ENCODE measurements at places on chromosomes 4 and X. TPM values are rescaled to one million over a fixed set of nuclear protein-coding genes. Genes with fewer than 3 reads are reported as not detected.

Gene BEND2
- not detected for total RNA-seq

Gene PRPS2
- 32.2 TPM for total RNA-seq

DNA sequence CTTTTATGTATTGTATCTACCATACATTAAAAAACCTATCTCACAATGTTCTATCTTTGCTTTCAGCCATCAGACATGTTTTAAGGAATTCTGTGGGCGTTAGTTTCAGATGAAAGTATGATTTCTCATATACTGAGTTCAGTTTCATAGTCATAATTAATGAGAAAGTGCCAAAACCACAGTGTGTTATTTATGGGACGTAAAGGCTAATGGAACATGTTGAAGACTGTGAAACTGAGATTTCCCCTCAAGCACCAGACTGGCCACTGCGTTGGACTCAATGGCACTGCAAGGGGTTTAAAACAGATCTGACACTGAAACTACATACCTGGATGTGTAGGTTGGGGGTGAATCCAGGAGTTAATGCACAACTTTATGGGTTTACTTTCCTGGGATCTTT, 32.0 kb downstream of the F8 start:
- no peaks in the 10 kb centered on the region for H3K27me3 ChIP-seq
- DNase-seq = no peak
- H3K4me1 ChIP-seq = no peaks in the 10 kb centered on the region
- no peaks in the 10 kb centered on the region for H3K36me3 ChIP-seq

- no peak overlapping the region for H3K4me3 ChIP-seq
- DNase-seq = peak; percentile 79
- no peaks in the 10 kb centered on the region for H3K27me3 ChIP-seq
- no peaks in the 10 kb centered on the region for H3K36me3 ChIP-seq
- H3K27ac ChIP-seq = peak overlapping the region; percentile 64
- peaks cover 56% of the 10 kb centered on the region for H3K4me1 ChIP-seq
Measured at GRCh38 chr4:73603271-73603710, 16.9 kb downstream of the RASSF6 start.

GRCh38 chr4:185370268-185370949, 25.3 kb downstream of the LRP2BP start:
- H3K36me3 ChIP-seq = no peaks in the 10 kb centered on the region
- DNase-seq = no peak
- no peaks in the 10 kb centered on the region for H3K27me3 ChIP-seq
- H3K4me3 ChIP-seq = no peak overlapping the region
- H3K27ac ChIP-seq = no peak overlapping the region
- no peaks in the 10 kb centered on the region for H3K4me1 ChIP-seq
